ENCODE measurements at places on chromosomes 11 and 22.

DNA sequence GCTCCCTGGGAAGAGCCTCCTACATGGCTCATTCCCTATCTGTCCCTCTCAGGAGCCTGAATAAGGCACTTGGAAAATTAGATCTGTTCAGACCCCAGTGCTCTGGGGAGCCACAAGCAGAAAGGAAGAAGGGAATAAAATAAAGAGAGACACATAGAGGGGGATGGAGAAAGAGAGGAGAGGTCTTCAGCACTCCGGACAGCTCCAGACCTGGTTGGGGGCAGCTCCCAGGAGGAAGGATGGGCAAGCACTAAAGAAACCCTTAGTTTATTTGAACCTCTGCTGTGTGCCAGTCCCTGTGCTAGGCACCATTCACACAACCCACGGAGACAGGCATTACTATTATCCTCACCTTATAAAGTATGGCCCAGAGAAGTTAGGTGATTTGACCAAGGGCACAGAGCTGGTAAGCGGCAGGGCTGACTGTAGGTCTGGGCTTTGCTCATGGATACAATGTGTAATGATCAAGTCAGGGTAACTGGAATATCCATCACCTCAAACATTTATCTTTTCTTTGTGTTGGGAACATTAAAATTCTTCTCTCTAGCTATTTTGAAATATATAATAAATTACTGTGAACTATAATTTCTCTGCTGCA, 53.7 kb upstream of the LRRC32 start:
- H3K27ac ChIP-seq = no peak overlapping the region
- H3K4me3 ChIP-seq = no peak overlapping the region
- H3K27me3 ChIP-seq = peaks cover 55% of the 10 kb centered on the region

GRCh38 chr11:130050257-130050656, 19.4 kb upstream of the APLP2 start:
- H3K4me3 ChIP-seq = no peak overlapping the region
- no peaks in the 10 kb centered on the region for H3K36me3 ChIP-seq
- DNase-seq = no peak
- no peaks in the 10 kb centered on the region for H3K27me3 ChIP-seq

DNA sequence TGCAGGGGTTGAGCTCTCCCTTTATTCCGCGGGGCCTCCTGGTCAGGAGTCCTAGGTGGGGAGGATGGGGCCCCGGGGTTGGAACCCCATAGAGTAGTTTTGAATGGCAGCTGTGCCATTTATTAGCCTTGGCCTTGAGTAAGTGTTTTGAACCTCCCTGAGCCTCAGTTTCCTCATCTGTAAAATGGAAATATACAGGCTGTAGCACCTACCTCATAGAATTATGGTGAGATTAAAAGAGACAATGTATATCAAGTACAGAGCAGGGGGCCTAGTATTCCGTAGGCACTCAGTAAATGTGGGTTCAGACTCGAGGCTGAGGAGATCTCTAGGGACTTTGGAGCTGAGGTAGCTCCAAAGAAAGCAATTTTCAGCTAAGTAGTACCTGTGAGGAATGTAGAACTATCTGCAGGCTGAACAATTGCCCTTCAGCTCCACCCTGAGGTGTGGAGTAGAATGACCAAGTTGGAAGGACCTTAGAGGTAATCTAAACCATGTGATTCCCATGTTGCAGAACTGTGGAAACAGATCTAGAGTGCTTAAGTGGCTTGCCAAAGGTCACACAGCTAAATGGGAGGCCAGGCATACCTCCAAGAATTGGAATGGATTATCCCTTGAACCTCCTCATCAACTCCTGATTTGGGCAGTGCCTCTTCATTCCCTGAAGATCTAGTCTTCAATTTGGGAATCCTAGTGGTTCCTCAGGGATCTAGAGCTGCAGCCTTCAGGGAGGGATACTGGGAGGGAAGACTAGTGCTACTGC, 682 bp downstream of the PGAP2 start:
- H3K27me3 ChIP-seq = no peaks in the 10 kb centered on the region
- peaks cover 13% of the 10 kb centered on the region for H3K4me1 ChIP-seq
- no peak for DNase-seq

DNA sequence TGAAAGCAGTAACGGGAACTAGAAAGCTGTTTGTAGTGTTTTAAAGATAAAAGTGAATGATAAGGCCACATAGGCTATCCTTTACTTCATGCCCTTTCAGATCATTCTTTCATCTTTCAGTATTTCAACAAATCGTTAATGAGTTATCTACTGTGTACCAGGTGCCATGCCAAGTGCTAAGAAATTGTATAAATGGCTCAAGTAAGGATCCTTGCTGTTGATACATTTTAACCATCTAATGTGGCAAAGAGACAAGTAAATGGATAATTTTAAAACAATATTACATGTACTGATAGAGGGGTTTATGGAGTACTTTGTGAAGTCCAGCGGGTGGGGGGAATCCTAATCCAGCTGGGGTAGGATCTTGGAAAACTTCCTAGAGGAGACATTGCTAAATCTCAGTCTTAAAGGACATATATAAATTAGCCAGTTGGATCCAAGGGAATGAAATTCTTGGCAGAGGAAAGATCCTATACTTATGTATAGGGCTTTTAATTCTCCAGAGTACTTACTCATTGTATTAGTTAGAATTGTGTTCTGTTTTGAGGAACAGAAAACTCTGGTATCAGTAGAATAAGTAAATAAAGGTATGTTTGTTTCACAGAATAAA, 119.4 kb downstream of the TRIM44 start:
- no peak overlapping the region for H3K27ac ChIP-seq
- no peak for DNase-seq
- peaks cover 34% of the 10 kb centered on the region for H3K4me1 ChIP-seq
- no peaks in the 10 kb centered on the region for H3K27me3 ChIP-seq
- no peak overlapping the region for H3K4me3 ChIP-seq

DNA sequence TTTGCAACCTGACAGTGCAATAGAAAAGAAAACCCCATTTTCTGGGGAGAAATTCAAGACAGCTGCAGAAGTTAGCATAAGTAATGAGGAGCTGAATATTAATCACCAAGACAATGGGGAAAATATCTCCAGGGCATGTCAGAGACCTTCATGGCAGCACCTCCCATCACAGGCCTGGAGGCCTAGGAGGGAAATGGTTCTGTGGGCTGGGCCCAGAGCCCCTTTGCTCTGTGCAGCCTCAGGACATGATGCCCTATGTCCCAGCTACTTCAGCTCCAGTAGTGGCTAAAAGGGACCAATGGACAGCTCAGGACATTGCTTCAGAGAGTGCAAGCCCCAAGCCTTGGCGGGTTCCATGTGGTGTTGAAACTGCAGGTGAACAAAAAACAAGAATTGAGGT, 14.6 kb upstream of the DKK3 start:
- DNase-seq = no peak
- peaks cover 13% of the 10 kb centered on the region for H3K27me3 ChIP-seq
- H3K4me1 ChIP-seq = no peaks in the 10 kb centered on the region
- H3K27ac ChIP-seq = no peak overlapping the region
- H3K4me3 ChIP-seq = no peak overlapping the region

DNA sequence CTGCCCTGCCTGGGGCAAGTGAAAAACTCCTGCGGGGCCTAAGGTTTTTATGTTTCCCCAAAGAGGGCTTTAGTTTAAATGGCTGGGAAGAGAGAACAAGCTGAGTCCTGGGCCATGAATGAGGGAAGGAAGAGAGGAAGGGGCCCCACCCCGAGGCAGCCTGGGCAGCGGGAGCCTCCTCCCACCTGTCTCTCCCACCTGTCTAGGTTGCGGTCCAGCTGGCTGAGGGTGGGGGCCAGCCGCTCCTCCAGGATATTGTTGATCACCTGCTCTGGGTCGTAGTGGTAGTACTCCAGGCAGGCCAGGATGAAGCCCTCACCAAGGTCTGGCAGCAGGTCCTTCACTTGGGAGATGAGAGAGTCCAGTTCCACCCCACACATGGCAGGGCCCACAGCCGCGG, 34.6 kb downstream of the UQCR10 start:
- peaks cover 77% of the 10 kb centered on the region for H3K36me3 ChIP-seq
- no peak for DNase-seq
- no peaks in the 10 kb centered on the region for H3K27me3 ChIP-seq
- peaks cover 29% of the 10 kb centered on the region for H3K4me1 ChIP-seq
- no peak overlapping the region for H3K4me3 ChIP-seq

DNA sequence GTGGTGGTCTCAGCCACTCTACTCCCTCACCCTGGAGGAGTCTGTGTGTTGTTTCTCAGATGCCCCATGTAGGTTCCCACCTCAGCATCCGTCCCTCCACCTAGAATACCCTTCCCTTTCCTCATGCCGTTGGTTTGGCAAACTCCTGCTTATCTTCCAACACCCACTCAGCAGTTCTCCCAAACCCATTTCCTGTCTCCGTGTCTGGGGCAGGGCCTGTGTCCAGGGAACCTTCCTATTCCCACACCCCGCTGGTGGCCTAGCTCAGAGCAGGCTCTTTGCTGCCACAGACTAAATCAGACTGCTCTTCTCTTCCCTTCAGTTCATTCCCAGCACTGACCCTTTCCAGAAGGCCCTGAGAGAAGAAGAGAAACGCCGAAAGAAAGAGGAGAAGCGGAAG, 7.5 kb upstream of the SREBF2 start:
- peaks cover 73% of the 10 kb centered on the region for H3K4me1 ChIP-seq
- no peaks in the 10 kb centered on the region for H3K27me3 ChIP-seq
- peaks cover 25% of the 10 kb centered on the region for H3K36me3 ChIP-seq
- no peak for DNase-seq

DNA sequence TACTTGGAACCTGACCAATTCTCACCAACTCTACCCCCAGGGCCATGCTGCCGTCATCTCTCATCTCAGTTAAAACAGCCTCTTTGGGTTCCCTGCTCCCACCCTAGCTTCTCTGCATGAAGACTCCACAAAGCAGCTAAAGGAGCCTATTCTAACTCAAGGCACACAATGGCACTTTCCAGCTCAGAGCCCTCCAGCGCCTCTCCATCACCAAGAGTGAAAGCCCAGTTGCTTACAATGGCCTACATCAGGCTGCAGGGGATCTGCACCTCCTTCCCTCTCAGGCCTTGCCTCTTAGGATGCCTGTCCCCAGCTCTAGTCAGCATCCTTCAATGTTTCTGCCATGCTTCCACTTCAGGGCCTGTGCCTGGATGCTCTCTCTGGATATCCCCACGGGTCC, 83.7 kb upstream of the GNAZ start:
- no peaks in the 10 kb centered on the region for H3K36me3 ChIP-seq
- DNase-seq = no peak
- no peak overlapping the region for H3K27ac ChIP-seq
- no peak overlapping the region for H3K4me3 ChIP-seq

DNA sequence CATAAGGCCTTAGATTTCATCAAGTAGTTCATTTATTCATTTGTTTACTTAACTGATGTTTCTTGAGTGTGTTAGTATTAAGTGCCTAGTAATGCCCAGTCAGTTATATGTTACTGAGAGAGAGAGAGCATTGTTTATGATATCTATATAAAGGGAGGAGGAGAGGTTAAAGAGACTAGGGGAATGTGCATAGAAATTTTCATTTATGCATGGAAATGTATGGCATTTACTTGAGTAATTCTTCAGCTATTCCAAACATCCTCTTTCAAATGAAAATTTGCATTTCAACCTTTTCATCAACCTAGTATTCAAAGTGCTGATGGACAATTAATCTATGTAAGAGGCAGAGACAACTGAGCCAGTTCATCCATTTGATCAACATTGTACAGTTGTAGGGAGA, 199.7 kb downstream of the NELL1 start:
- no peak for DNase-seq
- H3K36me3 ChIP-seq = no peaks in the 10 kb centered on the region
- no peak overlapping the region for H3K27ac ChIP-seq

- no peaks in the 10 kb centered on the region for H3K36me3 ChIP-seq
- no peak for DNase-seq
- H3K4me1 ChIP-seq = no peaks in the 10 kb centered on the region
- H3K27me3 ChIP-seq = peaks cover 20% of the 10 kb centered on the region
Measured at GRCh38 chr11:78630155-78630554, 55.5 kb upstream of the NARS2 start.

DNA sequence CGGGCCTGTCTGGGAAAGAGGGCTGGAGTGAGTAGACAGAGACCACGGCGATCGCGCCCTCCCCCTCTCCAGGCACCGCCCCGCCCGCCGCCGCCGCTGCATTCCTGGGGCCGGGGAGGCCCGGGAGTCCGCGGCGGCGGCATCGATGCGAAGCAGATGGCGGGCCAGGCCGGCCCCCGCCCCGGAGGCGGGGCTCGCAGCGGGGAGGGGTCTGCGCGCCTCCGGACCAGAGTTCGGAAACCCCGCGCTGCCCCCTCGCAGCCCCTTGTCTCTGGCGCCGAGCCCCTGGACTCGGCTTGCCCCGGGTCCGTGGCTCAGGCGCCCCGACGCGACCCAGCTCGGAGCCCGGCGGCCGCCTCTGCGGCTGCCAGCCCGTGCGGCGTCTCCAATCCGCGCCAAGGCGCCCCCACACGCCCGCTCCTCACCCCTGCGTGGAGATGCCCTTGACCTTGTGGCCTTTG, 1.3 kb downstream of the SCARF2 start:
- H3K27me3 ChIP-seq = peaks cover 62% of the 10 kb centered on the region
- H3K27ac ChIP-seq = no peak overlapping the region
- H3K4me1 ChIP-seq = peaks cover 19% of the 10 kb centered on the region
- H3K36me3 ChIP-seq = peaks cover 5% of the 10 kb centered on the region

GRCh38 chr11:86802146-86802545, 1.8 kb downstream of the PRSS23 start:
- no peak overlapping the region for H3K27ac ChIP-seq
- H3K27me3 ChIP-seq = peaks cover 33% of the 10 kb centered on the region
- no peak overlapping the region for H3K4me3 ChIP-seq
- no peak for DNase-seq

- H3K27ac ChIP-seq = no peak overlapping the region
- DNase-seq = no peak
- peaks cover 11% of the 10 kb centered on the region for H3K36me3 ChIP-seq
- no peak overlapping the region for H3K4me3 ChIP-seq
- H3K4me1 ChIP-seq = peaks cover 16% of the 10 kb centered on the region
Measured at GRCh38 chr11:3341298-3341697, 37.6 kb downstream of the ZNF195 start.

- no peak overlapping the region for H3K4me3 ChIP-seq
- H3K4me1 ChIP-seq = peaks cover 4% of the 10 kb centered on the region
- DNase-seq = no peak
- H3K36me3 ChIP-seq = peaks cover 3% of the 10 kb centered on the region
Measured at GRCh38 chr11:85918910-85919794, 64.0 kb downstream of the CCDC83 start.
